ENCODE measurements at places on chromosomes 2 and 18.

- DNase-seq, result peak; percentile 83
These were observed 22.0 kb downstream of the SMAD7 start for GRCh38 chr18:48928787-48929186.

- DNase-seq, result no peak
These were observed 9.1 kb downstream of the EPAS1 start for GRCh38 chr2:46306330-46306751.

- DNase-seq, result no peak
These were observed 117.6 kb downstream of the LTBP1 start for GRCh38 chr2:33064349-33064801.

DNA sequence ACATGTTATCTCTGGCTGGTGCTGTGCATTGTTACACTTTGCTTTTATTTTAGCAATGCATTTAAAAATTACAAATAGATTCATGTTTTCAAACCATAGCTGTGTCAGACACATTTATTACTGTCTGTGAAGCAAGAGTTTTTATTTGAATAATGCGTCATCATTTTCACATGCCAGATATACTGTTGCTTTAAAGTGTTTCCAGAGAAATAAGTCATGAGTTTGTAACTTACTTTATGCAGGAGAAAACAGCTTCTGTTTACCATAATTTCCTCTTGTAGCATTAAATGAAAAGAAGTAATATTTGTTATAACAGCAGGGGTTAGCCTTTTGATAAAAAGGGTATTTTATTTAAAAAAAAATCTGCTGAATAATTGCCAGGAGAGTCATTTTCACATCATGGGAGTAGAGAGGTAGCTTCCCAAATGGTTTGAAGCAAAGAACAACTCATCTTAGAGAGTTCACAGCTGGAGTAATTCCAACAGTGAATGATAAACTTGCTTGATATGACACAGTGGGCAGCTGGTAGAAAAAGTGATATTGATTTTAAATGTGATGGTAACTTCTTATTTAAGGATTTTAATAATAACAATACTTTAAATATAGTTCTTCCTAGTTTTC lies 1274.5 kb upstream of the CRIM1 start:
- no peak for DNase-seq
